ENCODE measurements at places on chromosomes 12 and 14.

DNA sequence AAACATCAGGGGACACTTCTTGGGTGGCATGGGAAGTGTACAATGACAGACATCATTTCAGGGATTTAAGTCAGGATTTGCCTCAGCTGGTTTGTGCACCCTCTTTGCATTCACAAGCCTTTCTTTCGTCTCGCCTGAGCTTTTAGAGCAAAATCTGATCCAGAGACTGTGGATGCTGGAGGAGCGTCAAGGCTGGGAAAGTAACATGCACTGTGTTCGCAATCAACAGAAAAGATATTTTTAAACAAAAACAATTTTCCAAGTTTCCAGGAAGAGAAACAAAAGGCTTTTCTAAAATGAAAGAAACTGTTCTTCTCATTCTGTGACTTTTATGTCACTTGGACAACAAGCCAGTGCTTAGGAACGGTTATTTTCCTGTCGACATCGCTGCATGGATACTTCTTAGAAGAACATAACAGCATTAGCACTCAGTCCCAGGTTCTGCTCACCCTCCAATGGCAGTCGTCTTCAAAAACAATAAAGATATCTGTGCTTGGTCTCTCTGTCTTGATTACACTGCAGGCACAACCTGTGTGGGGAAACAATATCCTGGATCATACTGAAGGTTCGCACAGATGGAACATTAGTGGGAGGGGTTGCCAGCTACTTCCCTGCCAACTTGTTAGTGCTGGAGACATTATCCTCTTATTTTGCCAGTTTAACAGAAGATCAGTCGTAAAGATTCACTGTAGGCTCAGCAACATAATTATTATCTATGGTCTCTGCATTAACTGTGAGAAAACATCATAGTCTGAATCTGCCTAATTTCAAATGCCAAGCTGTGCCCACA lies 403.3 kb upstream of the ATP2B1 start:
- ATAC-seq: no peak

DNA sequence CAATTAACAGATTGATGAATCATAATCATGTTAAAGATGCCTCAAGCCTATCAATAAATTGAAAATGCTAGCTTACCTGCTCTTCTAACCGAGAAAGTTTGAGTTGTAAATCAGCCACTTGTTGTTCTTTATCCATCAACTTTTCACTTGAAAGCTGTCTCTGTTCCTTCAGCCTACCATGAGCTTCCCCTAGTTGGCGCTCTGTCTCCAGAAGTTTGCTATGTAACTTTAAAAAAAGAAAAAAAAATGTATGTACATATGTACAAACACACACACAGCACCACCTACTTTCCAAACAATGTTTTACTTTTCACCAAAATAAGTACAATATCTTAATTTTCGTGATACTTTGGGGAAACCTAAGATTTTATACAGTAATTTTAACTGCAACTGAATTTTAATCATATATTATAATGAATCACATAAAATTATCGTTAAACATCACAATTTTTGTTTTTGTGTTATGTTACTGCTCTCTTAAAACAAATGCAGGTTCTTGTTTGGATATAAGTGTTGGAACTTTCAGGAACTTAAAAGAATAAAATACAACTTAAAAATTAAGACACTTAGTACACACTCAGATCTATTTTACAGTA lies 101.2 kb downstream of the EEA1 start:
- ATAC-seq: no peak

DNA sequence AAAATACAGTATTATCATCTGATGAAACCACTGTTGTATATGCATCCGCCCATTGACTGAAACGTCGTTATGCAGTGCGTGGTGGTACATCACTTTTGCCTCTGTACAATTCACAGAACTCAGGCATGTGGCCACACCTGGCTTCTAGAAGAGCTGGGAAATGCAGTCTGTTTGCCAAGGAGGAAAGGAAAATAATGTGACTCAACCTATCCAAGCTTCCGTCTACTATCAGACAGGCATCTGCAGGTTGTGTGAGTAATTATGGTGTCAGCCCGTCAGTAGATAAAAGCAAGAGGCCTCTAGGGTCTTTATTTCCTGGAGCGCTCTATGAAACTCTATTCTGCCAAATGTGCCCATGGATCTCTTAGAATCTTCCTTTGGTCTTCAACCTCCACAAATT lies 111.6 kb downstream of the BBS10 start:
- ATAC-seq: no peak

DNA sequence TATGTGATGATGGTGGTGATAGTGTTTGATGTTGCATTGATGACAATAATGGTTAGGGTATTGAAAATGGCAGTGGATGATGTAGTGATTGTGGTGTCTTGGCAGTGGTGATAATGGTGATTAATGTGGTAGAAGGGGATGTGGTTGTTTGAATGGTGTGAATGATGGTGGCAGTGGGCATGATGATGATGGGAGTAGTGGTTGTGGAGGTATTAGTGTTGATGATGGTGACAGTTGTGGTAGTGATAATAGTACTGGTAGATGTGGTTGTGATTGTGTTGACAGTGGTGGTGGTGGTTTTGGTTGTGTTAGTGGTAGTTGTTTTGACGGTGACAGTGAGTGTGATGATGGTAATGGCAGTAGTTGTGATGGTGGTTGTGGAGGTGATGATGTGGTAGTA lies 1049.0 kb downstream of the VRK1 start:
- peak; percentile 45 for ATAC-seq

DNA sequence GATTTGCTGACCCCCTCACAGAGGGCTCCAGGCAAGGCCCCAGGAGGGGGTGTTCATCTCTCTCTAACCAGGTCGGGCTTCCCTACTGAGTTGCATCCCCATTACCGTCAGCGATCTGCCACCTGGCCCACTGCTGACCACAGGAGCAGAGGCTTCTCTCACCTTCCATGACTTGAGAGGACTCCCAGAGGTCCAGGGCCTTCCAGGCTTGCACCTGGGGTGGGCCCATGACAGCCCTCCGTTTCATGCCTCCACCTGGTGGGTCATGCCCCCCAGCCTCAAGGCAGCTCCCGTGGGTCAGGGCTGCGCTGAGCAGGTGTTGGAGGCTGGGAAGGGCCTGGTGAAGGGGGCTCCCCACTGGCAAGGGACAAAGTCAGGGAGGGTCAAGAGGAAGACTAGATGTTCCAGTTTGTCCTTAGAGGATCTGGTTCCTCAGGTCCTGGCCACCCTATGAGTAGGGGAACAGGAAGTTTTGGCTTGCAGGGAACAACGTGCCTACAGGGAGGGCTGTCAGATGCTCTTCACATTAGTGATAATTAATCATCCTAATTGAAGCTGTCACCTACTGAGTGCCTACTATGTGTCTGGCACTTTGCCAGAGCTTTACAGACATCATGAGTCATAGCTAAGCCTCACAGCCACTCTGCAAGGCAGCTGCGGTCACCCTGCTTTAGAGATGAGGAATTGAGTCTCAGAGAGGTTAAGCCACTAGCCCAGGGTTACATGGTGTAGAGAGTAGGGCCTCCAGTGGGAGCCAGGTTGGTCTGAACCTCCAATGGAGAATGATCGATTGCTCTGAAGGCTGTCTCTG lies 13.8 kb downstream of the NFKBIA start:
- peak; percentile 92 for ATAC-seq

DNA sequence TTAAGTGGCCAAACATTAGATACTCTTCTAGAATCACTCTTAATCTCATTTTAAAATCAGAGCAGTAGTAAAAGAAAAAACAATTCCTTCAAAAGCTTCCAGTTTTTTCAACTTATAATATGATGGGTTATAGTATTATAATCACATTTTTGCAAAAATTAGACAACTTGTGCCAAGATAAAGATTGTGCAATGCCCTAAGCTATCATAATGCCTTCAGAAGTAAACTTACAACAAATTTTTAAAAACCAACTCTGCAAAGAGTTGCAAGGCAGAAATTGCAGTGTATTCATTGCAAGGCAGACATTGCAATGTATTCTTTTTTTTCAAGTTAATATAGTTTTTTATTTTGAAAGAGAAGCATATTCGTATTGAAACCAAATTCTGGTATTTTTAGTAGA lies 47.2 kb upstream of the KITLG start:
- no peak for ATAC-seq

GRCh38 chr12:34406996-34407300 lies 384.7 kb downstream of the ALG10 start:
- no peak for ATAC-seq
